Caudate nucleus (tissue), 63 donors: ENCODE measurements at places on chromosomes 5 and 9.

DNA sequence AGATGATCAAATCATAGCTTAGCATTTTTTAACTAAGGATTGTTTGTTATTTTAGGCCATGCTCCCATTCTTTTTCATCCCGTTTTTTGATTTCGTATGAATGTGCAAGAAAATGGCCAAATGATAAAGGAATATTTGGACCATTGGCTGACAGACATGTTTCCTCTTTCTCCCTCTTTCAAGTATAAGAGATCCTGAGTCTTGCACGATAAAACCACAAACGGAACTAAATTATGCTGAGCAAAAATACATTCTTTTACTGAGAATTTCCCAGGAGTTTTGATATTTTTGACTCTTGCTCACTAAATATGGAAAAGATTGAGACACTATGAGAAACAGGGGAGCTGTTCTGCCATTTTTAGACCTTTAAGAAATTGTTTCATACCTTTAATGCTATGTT lies 90.4 kb upstream of the KLF9 start:
- no peak for DNase-seq

DNA sequence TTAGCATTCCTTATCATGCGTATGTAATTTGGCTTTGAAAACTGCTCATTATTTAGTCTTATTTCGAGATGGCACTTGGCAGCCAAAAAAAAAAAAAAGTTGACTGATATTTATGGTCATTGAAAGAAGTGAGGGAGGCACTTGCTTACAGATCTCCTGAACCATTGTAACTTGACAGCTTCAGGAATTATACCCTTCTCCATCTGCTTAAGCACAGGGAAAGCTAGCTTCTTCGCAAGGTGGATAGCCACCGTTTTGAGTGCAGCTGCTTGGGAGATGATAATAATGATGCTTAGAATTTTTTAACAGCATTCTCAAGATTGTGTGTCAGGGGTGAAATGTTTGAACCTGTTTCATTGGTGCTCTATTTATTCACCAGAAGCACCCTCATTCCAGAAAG lies 116.1 kb downstream of the GIN1 start:
- no peak for DNase-seq

DNA sequence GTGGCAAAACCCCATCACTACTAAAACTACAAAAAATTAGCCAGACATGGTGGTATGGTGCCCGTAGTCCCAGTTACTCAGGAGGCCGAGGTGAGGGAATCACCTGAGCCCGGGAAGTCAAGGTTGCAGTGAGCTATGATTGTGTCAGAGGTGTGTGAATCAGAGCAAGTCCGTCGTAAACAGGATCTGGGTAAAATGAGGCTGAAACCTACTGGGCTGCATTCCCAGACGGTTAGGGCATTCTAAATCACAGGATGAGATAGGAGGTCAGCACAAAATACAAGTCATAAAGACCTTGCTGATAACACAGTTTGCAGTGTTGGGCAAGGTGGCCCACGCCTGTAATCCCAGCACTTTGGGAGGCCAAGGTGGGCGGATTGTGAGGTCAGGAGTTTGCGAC lies 1.9 kb upstream of the CLTB start:
- DNase-seq: no peak

DNA sequence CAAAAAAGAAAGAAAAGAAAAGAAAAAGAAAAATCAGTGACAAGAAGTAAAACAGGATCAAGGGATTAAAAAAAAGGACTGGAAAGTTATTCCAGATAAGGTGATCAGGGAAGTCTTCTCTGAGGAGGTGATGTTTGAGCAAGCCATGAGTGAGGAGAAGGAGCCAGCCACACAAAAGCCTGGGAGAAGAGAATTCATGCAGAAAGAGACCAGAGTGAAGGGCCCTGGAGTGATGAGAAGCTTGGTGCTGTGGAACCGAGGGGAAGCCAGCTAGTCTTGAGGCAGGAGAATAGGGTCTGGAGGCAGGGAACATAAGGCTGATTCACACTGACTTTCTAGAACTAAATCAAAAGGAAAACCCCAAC lies 4.0 kb upstream of the EXOSC2 start:
- no peak for DNase-seq

GRCh38 chr5:139726248-139726647 lies 69.4 kb upstream of the PSD2 start:
- no peak for DNase-seq

GRCh38 chr5:168712280-168712924 lies 133.2 kb upstream of the PANK3 start:
- DNase-seq: no peak

DNA sequence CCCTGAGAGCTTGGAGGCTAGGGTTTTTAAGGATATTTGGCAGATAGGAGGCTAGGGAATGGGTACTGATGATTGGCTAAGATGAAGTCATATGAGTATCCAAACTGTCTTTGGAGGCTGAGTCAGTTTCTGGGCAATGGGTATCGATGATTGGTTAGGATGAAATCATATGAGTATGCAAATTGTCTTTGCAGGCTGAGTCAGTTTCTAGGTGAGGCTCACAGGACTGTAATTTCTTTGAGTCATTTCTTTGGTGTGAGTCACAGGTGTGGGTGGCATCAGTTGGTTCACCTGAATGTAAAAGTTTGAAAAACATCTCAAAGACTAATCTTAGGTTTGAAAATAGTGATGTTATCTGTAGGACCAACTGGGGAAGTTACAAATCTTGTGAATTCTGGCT lies 1068.0 kb downstream of the NR2F1-AS1 start:
- no peak for DNase-seq

DNA sequence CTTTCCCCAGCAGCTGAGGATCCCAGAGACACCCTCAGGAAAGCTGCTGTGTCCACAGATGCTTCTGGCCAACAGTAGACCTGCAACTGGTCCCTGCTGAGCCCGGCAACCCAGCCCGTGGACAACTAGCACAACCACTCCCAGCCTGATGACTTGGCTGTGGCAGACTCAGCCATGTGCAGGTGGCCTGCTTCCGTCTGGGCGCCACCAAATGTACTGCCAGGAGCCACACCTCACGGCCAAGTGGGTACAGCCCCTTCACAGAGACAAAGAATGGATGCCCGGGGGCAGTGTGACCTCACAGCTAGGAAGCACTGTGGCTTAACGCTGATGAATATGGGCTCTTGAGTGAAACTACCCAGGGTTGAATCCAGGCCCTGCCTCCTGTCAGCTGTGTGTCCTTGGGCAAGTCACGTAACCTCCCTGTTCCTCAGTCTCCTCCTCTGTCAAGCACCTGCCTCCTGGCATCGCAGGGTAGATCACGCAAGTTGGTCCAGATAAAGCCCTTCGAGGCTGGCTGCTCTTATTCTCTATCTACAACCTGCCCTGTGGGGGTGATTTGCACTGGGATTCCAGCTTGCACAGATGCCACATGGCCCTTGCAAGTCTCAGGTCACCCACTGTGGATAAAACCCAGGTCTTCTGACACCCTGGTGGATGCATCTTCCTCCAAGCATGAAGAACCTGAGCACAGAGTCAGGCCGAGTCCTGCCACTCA lies 225.0 kb downstream of the PBX3 start:
- DNase-seq: no peak

DNA sequence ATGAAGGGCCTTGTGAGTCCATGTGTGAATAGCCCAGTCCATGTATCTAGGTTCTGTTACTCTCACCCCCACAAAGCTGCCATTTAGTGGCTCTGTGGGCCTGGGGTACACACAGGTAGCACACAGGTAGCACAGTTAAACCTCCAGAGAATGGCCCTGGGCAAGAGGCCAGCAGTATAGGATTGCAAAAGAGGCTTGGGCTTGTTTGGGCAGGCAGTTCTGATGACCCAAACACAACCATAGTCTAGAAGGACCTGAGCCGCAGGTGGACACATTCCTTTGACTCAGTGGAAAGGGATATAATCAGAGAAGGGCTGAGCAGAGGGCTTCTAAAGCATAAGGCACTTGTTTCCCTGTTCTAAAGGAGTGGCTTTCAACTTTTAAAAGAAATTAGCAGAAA lies 326.8 kb upstream of the SGCD start:
- DNase-seq: no peak

DNA sequence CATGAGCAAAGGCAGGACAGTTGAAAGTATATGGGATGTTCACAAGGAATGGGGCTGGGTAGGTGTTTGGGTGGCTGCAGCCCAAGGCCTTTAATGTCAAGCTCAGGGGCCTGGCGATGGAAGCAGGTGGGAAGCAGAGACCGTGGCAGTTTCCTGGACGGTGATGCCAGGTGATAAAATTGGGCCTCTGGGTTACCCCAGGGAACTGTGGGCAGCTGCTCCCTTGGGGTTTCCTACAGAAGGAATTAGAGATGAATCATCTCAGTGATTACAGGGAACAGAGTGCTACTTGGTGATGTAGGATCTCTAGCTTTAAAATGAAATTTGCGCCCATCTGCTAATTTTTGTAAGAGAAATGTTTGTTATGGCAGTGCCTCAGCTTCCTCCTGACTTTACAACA lies 39.2 kb downstream of the TSTD2 start:
- DNase-seq: no peak

- DNase-seq: no peak
These were observed 59.8 kb upstream of the POU5F2 start for GRCh38 chr5:93800988-93801811.

GRCh38 chr5:1285141-1285540 lies 9.7 kb downstream of the TERT start:
- no peak for DNase-seq

DNA sequence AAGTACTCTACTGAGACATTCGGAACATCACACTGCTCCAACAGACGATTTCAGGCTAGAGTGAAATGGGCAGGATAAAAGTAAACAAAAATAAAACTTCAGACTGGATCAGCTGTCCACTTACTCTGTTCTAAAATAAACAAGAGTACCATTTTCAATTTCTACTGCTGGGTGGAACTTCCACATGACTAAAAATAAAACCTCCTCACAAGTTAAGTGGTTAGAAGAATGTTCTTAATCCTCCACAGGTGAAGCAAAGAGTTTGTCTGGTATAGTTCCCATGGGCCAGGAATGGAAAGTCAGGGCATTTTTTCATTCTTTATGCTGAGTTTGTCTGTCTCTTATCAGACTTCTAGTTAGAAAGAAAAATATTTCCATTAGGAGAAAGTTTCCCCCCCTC lies 15.7 kb downstream of the NUDT12 start:
- no peak for DNase-seq

DNA sequence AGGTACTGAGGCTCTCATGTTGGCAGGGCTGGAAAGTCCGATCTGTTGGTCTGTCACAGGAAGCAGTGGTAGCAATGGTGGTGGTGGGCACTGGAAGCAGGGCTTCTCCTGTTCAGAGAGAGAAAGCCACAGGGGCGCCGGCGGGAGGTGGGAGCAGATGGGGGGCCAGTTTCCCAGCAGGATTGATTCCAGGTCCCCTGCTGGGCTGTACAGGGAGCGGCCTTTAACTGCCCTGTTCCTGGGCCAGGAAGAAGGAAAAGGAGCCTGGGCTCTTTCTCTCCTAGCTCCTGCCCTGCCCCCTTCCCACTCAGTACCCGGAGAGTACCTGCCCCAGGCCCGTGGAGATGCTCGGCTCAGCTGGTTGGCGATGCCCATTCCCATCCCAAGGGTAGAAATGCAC lies 2.6 kb upstream of the DAB2IP start:
- DNase-seq: no peak

DNA sequence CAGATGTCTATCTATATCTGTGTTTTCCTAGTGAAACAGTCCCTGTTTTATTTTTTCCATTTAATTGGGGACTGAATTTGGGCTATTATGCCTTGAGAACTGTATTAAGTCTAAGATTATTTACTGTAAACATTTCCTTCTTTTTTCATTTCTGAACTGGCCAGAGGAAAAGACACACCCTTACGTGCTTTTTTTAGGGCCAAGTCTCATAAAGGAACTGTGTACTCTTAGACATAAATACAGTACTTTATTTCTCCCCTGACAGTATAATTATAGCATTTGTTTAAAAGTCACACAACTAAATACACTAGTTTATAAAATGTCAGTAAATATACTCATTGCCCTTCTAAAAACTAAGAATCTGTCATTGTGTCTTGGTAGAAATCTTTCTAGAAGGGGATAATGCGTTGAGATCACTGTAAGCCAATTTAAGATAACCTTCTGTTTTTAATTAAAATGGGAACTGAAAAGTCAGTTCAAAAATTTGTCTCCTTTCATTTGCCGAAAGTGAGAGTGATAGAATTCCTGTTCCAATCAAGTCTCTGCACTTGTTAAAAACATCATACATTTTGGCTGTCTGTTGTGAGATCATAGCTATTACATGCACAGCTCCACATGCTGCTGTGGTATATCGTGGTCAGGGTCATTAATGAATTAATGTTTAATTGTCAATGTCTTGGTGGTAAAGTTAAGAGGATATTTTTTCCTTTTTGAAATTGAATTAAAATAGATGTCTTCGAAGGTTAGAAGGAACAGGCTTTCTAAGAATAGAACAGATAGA lies 132.1 kb downstream of the FOCAD start:
- DNase-seq: no peak

DNA sequence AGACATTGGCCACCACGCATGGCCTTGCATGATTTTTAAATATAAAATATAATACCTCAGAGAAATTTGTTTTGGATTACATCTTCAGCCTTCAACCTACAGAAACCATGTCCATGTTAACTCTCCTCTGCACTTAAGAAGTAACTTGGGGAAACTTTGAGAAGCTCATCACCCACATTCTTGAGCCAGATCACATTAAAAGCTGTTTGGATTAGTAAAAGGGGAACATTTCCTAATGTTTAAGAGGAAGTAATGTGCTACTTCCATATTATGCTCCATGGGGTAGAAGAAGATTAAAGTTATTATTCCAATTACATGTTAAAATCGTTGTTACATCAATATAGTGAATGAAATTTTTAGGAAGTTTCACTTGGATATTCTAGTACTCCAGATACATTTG lies 10.4 kb upstream of the CEP120 start:
- no peak for DNase-seq

DNA sequence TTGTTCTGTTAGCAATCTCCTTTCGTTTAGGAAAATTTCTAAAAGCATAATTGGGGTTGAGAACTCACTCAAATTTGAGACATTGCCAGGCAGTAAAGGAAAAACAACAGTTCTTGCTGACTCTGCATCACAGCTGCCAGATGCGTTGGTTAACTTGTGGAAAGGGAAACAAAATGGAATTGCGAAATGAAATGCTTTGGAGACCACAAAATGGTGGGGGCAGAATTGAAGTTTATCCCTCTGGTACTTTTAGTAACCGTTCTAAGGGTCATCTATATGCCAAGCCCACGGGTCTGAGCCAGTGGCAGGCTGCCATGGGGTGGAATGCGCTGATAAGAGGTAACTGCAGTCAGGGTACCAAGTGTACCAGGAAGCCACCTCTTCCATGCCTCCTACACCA lies 28.6 kb upstream of the SELENOP start:
- no peak for DNase-seq

GRCh38 chr9:131885144-131885609 lies 145.3 kb upstream of the RAPGEF1 start:
- DNase-seq: no peak
